ENCODE measurements at places on chromosomes 2 and 18.

- no peak overlapping the region for H3K4me3 ChIP-seq
- DNase-seq = no peak
- H3K36me3 ChIP-seq = peaks cover 73% of the 10 kb centered on the region
- no peak overlapping the region for H3K27ac ChIP-seq
- H3K27me3 ChIP-seq = no peaks in the 10 kb centered on the region
Measured at GRCh38 chr2:239957681-239958472, 67.3 kb downstream of the NDUFA10 start.

DNA sequence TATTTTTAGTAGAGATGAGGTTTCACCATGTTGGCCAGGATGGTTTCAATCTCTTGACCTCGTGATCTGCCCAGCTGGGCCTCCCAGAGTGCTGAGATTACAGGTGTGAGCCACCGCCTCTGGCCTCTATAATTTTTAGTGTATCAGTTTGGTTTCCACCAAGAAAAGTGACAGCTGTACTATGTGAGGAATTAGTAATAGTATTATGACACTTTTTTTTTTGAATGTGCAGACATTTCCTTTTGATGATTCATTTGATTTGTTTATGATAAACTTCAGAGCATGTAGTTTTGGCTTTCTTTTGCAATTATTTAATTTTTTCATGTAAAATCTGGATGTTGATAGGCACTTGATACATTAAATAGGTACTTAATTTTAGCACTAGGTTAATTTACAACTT lies 61.5 kb downstream of the PTPN4 start:
- peaks cover 32% of the 10 kb centered on the region for H3K36me3 ChIP-seq
- peaks cover 49% of the 10 kb centered on the region for H3K4me1 ChIP-seq
- no peak overlapping the region for H3K4me3 ChIP-seq
- DNase-seq = no peak

DNA sequence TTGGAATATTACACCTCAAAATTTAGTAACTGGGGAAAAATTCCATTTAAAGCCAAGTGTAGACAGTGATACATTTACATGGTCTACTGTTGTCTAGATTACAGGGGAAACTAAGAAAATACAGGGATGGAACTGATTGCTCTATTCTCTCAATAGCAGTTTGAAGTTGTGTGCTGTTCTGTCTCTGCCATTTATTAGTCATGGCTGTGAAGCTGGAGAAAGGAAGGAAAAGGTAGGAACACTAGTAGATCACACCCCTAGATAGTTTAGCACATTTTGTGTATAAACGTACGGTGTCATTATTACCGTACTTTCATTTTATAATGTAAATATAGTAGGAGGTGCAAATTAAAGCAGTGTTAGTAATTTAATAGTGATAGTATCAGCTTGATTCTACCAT lies 170.5 kb downstream of the PHLPP1 start:
- H3K27ac ChIP-seq = no peak overlapping the region
- no peak for DNase-seq
- peaks cover 10% of the 10 kb centered on the region for H3K4me1 ChIP-seq
- no peaks in the 10 kb centered on the region for H3K36me3 ChIP-seq
- H3K4me3 ChIP-seq = no peak overlapping the region

DNA sequence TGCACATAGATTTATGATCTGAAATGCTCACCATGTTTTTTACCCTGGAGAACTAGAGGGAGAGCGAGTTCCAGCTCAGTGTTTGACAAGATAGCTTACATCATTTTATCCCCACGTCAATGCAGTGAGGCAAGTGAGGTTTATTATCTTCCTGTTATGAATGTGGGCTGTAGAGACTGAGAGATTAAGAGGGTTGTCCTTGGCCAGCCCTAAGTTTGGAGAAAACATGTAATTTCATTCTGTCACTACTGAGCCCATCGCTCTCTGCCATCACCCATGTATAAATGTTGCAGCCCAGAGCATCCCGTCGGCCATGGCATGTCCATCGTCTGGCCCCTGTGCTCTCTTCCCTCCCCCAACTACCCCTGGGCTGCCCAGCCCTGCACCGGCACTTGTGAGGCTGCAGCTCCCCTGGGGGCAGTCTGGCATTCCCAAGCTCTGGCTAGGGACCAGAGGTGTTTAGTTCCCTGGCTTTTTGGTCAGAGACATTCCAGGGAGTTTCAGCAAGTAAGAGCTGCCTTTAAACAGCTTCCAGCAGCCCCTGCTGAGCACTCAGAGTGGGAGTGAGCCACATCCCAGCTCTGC lies 136.7 kb downstream of the ANTXR1 start:
- no peak for DNase-seq
- H3K36me3 ChIP-seq = no peaks in the 10 kb centered on the region
- H3K27ac ChIP-seq = no peak overlapping the region
- H3K4me3 ChIP-seq = no peak overlapping the region

DNA sequence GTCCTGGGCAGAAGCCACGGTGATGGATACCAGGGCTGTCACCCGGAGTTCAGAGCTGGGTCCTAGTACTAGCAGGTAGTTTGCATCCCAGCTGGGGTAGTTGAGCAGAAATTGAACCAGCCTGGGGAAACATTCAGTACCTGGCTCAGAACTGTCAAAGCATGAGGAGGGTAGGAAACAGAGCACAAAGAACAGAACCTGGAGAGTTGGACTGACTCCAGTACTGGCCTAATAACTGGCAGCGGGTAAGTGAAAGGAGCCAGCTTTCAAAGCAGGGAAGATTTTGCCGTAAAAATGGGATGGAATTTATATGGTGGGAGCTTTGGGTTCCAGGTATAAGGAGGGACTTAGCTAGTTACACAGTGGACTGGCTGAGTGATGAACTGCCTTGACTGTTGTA lies 23.8 kb downstream of the ATG16L1 start:
- H3K36me3 ChIP-seq = peaks cover 97% of the 10 kb centered on the region
- no peak for DNase-seq
- no peak overlapping the region for H3K4me3 ChIP-seq

DNA sequence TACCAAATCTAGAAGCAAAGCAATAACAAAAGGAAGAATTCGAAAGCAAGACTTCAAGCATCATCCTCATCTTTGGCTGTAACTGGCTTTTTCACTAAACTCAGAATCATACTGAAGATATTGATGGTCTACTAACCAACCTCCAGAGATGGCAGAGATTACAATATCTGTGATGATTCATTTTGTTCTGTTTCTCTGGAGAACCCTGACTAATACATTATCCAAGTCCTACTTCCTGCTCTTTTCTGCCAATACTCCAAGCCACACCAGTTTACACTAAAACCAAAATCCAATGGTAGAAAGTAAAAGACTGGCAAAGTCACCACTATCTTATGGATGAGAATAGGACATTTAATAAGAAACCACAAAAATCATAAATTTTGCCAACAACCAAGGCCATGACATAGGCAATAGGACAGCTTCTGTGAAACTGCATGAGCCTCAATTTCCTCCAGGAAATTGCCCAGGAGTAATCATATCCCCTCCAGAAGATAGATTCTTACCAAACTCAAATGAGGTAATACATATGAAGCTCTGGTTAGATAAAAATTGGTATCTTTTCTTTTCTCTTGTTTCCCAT lies 159.8 kb downstream of the METTL4 start:
- no peak for DNase-seq
- no peak overlapping the region for H3K4me3 ChIP-seq
- no peak overlapping the region for H3K27ac ChIP-seq
- H3K36me3 ChIP-seq = no peaks in the 10 kb centered on the region
- H3K27me3 ChIP-seq = peaks cover 11% of the 10 kb centered on the region

DNA sequence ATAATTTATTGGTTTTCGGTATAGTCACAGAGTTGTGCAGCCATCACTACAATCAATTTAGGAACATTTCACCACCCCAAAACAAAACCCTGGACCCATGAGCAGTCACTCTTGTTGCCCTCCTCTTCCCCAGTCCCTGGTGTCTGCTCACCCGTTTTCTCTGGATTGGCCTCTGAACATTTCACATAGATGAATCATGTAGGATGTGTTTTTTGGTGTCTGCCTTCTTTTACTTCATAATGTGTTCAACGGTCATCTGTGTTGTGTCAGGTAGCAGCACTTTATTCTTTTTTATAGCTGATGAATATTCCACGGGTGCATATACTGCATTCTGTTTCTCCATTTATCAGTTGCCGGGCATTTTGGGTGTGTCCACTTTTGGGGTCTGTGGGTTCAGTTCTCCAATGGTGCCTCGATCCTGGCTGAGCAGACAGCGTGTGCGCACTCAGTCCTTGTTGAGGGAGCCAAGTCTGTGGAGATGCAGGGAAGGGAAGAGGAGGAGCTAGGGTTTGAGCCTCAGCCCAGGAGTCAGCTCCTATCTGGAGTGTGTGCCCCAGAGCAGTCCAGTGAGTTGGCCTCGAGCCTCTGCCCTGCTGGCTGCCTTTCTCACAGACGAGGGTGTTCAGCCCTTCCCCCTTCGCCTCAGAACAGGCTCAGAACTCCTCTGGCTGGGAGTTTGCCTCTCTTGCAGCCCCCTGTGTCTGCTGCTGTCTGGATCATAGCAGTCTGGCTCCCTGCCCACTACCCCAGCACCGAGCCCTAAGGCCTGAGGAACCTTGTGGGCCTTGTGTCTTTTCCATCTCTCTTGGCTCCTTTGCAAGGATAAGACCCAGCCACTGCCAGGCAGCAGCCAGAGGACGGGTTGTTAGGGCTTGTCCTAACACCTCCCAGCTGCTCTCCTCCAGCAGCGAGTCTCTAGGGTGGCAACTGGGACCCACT lies 18.0 kb downstream of the C2orf74 start:
- DNase-seq = no peak
- H3K27ac ChIP-seq = peak overlapping the region; percentile 96
- H3K4me3 ChIP-seq = peak overlapping the region; percentile 90

DNA sequence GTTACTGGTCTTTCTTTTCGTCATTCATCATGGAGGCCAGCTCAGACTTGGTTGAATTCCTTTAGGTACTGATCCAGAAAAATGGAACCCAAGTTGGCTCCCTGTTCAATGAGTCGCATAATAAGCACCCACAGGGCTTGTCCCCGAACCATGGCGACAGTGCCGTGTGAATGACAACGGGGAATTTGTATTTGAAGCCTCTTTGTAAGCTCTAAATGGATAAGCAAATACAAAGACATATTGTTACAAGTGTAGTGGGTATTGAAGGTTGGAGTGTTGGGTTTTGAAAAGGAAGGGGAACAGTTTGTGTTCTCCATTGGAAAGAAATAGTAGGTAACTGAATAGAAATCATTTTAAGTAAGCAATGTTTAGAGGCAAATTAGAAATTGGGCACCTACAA lies 288.9 kb downstream of the SLC4A3 start:
- H3K36me3 ChIP-seq = no peaks in the 10 kb centered on the region
- H3K27me3 ChIP-seq = no peaks in the 10 kb centered on the region
- H3K4me3 ChIP-seq = no peak overlapping the region

DNA sequence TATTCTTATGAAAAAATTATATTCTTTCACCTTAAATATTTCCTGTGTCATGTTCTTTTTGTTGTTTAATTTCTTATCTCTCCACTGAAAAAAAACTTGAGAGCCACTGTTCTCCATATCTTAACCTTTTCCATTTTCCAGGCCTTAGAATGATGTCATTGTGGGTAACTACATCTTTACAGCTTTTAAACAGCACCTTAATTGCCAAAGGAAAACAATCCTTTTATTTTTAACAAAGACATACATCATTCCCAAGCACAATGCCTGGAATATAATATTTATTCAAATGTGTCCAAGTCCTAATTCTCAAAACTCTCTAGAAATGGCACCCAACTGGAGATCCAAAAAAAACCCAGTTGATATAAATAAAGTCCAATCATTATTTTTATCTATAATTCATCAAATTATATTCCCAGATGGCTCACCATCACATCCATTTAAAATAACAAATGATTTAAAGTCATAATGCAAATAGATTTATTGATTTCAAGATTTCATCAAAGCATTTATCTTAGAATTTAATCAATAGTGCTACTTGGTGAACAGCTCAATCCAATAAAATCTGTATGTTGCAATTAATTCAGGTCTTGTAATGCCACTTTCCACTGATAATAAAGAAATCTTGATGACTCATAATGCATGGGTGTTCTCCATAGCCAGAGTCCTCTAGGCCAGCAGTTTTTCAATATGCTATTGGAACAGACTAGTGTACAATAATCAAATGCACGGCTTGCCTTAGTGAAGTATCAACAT lies 107.1 kb upstream of the MAPRE2 start:
- no peaks in the 10 kb centered on the region for H3K4me1 ChIP-seq
- H3K27me3 ChIP-seq = peaks cover 11% of the 10 kb centered on the region
- no peaks in the 10 kb centered on the region for H3K36me3 ChIP-seq
- H3K4me3 ChIP-seq = no peak overlapping the region
- H3K27ac ChIP-seq = no peak overlapping the region
- DNase-seq = no peak

DNA sequence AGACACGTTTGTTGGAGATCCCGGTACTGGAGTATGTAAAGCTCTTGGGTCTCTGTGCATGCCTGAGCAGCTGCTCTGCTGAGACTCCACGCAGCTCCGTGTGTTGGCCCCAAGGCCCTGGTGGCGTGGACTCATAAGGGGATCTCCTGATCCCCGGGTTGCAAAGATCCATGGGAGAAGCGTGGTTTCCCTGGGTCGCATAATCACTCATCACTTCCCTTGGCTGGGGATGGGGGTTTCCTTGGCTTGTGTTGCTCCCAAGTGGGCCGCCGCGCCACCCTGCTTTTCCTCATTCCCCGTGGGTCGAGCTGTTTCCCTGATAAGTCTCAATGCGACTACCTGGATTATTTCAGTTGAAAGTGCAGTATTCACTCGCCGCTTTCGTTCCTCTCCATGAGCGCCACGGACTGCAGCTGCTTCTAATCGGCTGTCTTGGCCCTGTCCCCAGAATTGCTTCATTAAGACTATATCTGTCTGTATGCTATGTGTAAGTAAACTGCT lies 76.0 kb downstream of the EPC2 start:
- no peak overlapping the region for H3K4me3 ChIP-seq
- H3K27me3 ChIP-seq = no peaks in the 10 kb centered on the region
- DNase-seq = no peak
- peaks cover 61% of the 10 kb centered on the region for H3K36me3 ChIP-seq

- peaks cover 43% of the 10 kb centered on the region for H3K36me3 ChIP-seq
- peak; percentile 77 for DNase-seq
- H3K27me3 ChIP-seq = no peaks in the 10 kb centered on the region
- H3K27ac ChIP-seq = peak within 1 kb of the TSS; percentile 96
- peak within 1 kb of the TSS; percentile 93 for H3K4me3 ChIP-seq
Measured at GRCh38 chr2:126655500-126656430, at the start of gene GYPC. Gene GYPC (plus strand): TSS chr2:126656158. CDS start chr2:126656264, 106 bp downstream.

GRCh38 chr2:24015562-24016375 lies 5.9 kb downstream of the MFSD2B start:
- DNase-seq = no peak
- H3K27me3 ChIP-seq = peaks cover 19% of the 10 kb centered on the region
- H3K27ac ChIP-seq = no peak overlapping the region

- H3K36me3 ChIP-seq = no peaks in the 10 kb centered on the region
- no peak overlapping the region for H3K27ac ChIP-seq
- H3K27me3 ChIP-seq = peaks cover 15% of the 10 kb centered on the region
- no peak overlapping the region for H3K4me3 ChIP-seq
- H3K4me1 ChIP-seq = peaks cover under 1% of the 10 kb centered on the region
- no peak for DNase-seq
Measured at GRCh38 chr2:201959198-201959597, 74.5 kb upstream of the FZD7 start.

DNA sequence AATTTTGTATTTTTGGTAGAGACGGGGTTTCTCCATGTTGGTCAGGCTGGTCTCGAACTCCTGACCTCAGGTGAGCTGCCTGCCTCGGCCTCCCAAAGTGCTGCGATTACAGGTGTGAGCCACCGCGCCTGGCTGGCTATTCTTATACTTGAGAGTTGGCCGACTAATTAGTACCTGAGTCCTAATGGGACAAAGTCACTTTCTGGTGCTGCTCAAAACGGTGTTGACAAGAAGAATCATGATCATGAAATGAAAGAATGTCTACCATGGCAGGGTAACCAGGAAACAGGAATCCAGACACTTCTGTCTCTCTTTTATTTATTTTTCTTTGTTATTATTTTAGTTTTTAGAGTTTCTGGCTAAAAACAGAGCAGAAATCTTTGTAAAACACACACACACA lies 54.7 kb upstream of the RAB6D start:
- no peaks in the 10 kb centered on the region for H3K36me3 ChIP-seq
- no peak overlapping the region for H3K27ac ChIP-seq
- peaks cover 52% of the 10 kb centered on the region for H3K27me3 ChIP-seq
- no peak overlapping the region for H3K4me3 ChIP-seq
- no peaks in the 10 kb centered on the region for H3K4me1 ChIP-seq

All from activated T-cell treated with anti-CD3 and anti-CD28 coated beads, Interleukin-2, amount 50 U/mL, for 24 hours (primary cell).